CD4-positive, alpha-beta T cell treated with Interferon alpha-2 for 1 hour (primary cell): ENCODE measurements at places on chromosomes 7 and 10.

- peak; percentile 33 for DNase-seq
These were observed at the start of gene AEBP1 for GRCh38 chr7:44103923-44104859. Gene AEBP1 (plus strand): TSS chr7:44104345. CDS start chr7:44104666, 321 bp downstream.

DNA sequence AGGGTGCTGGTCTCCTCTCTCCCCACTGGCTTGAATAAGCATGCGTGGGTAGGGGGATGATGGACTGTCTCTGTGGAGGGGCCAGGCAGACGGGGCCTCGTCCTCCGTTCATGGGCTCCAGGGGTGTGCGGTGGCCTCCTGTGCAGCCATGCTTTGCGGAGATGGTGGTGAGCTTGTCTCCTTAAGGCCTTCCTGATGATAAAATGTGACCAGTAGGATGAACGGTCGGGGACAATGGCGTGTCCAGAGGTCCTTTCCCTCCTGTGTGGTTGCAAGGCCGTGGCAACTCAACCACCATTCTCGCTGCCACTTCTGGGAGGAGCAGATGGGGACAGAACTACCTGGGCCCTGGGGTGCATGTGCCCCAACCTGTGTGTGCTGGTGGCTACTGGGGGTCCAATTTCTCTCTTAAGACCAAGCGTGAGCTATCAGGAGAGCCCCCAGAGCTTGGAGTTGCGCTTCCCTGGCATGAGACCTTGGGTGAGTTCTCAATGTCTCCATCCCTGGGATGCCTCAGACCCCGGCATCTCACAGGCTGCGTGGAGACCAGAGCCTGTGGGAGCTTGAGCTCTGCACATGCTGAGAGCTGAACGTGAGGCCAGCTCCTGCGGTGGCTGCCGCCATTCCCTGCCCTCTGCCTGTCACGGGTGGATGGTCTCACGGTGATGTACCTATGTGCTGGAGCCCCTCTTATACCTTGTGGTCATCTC, 112.2 kb downstream of the INPP5A start:
- no peak for DNase-seq

DNA sequence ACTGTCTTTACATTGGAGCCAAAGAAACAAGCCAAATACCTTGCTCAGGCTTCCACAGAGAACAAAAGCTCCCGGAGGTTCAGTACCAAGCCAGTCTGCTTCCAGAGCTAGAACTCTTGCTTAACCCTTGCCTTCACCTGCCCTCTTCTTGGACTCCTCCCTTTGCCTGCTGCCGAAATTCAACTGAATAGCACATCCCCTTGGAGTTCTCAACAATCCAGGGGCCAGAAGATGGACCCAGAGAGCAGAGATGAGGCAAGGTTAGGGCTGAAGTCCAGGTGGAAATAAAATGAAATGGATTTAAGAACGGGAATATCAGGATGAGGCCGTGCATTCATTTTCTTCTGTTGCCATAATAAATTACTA, 876 bp upstream of the PIK3AP1 start:
- DNase-seq = no peak

DNA sequence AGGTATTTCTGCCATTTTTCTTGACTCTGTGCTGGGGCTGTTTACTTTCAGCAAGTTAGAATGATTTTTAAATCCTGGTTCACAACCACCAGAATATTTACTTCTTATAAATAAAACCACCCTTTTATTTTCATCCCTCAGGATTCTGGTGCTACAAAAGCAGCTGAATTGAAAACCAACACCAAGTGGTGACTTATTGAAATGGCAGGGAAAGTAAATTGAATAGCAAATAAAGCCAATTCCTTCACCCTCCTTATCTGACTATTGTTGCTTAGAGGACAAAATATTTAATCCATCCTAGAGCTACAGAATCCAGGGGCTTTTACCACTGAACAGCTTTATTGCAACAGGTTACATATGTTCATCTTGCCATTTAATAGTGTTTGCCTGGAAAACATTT, 828.6 kb upstream of the GHITM start:
- no peak for DNase-seq

DNA sequence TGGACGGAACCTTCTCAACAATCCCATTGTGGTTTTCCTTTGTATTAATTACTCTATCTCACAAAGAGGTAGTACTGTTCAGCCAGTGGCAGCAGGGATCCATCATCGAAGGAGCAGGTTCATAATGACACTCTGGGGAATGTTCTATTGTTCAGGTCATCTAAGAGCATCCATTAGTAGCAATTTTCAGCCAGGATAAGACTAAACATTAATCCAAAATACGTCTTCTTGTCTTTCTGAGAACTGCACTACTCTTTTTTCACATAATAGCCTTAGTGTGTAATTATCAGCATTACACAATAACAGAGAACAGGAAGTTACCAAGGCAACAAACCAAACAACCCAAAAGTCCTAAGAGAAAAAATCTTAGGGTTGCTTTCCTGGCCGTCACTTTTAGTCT, 259.5 kb upstream of the VWC2 start:
- DNase-seq = no peak

DNA sequence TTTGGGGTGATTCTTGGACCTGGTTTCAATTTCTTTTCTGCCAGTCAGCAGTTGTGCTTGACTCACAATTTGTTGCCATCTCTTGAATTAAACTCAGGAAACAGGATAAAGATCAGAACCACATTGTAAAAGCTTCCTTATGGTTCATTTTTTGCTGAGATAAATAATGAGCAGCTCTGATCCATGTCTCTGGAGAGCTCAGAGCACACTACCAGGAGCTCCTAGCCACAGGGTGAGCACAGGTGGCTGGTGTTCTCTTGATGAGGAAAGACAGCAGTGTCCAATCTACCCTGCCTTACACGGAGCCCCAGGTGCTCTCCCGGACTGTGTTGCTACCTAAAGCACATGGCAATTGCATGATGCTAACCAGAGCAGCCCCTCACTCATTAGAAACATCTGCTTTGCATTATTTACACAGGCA, 17.2 kb upstream of the FAM170B start:
- no peak for DNase-seq

- no peak for DNase-seq
These were observed 1.1 kb upstream of the AKR1B1 start for GRCh38 chr7:134459981-134460380.

- no peak for DNase-seq
These were observed 56.0 kb upstream of the GLI3 start for GRCh38 chr7:42292991-42293521.

- DNase-seq = peak; percentile 35
These were observed 11.0 kb downstream of the RASGEF1A start for GRCh38 chr10:43255634-43256431.

GRCh38 chr7:151272405-151272804, 23.9 kb upstream of the SMARCD3 start:
- DNase-seq = no peak

DNA sequence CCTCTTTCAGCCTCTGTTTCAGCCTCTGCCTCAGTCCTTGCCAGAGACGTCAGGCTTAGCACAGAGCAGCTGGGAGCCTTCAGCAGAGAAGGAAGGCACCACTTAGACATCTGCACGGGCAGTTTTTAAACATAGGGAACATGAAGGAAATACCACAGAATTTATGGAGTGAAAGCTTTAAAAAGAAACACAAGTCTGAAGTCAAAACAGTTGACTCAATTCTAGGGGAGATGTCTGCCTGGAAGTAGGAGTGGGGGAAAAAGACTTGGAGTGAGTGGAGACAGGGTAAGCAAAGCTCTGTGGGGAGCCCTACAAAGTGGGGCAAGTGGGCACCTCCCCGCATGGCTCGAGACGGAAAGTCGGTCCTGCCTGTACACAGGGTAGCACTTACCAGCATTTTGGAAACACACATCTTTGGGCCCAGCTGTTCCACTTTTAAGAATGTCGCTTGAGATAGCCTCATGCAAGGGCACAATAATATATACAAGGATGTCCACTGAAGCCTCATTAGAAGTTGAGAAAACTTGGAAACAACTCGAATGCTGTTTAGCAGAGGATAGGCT, 5.0 kb upstream of the TBXAS1 start:
- DNase-seq = no peak

GRCh38 chr10:15572531-15573045, 147.1 kb downstream of the ITGA8 start:
- no peak for DNase-seq

DNA sequence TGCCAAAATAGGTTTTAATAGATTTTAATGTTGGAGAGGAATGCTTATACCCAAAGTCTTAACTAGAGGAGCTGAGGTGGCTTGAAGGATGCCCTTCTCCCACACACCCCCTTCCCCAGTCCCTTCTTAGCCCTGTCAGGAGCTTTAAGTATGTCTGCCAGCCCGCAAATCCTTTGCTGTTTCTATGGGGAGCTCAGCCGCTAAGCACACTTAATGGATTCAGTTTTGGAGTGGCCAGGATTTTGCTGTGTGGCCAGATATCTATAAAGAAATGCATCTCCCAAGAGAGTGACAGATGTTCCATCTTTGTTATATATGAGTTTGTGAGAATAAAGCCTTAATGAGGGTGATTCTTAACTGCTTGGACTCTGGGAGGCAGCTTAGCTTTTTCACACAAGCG, 152.9 kb upstream of the ZNF32 start:
- no peak for DNase-seq

DNA sequence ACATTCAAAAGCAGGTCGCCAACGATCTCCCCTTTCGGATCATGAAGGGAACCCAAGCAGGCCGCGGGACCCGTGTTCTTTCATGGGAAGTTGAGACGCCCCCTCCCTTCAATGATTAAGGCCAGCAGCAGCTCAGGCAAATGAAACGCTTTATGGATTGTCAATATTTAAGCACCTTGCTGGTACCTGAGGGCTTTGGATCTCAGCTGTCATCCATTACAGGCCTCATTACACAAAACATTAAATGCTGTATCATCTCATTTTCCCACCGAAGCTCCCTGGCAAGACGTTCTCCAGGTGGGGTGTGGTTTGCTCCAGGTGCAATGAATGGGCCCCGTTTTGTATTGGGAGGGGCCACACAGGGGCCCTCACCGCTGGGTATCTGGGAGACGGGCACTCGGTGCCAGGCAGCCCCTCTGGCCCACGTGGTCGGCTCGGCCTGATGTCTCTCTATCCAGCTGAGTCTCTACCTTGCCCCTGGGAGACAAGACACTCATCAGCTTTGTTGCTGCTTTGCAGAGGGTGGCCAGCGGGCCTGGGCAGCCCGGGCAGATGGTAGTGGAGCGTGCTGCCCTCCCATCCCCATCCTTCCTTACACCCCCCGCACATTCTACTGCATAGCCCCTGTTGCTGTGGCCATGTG, 456.1 kb upstream of the FOXK1 start:
- no peak for DNase-seq

DNA sequence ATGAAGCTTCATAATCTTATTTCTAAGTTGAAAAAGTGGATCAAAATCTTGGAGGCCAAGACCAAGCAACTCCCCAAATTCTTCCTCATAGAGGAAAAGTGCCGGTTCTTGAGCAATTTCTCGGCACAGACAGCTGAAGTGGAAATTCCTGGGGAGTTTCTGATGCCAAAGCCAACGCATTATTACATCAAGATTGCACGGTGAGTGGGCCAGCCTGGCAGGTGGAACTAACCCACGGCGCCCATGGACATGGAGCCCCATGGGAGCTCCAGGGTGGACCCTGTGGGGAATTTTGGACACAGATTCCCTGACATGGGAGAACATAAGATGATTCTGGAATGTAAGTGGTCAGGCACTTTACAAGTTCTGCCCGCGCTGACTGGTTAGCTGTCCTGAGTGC, 125.9 kb downstream of the TRRAP start:
- DNase-seq = no peak

- no peak for DNase-seq
These were observed 109.4 kb downstream of the PRKAG2 start for GRCh38 chr7:151767557-151767956.

DNA sequence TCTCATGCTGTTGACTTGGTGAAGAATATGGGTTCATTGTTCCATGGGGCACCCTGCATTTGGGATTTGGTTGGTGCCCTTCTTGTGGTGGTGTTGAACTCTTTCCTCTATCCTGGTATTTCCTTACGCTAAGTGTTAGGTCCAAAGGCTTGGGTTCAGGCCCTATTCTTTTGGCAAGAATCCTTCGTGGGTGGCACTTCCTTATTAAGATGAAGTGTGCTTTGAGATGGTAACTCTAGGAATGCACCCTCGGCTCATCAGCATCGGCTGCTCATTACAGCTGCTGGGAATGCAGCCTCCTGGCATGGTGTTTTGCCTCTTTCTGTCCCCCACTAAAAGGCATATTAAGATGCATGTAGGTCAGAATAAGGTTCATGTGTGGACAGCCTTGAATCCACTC, 380.7 kb downstream of the RPS24 start:
- DNase-seq = no peak

DNA sequence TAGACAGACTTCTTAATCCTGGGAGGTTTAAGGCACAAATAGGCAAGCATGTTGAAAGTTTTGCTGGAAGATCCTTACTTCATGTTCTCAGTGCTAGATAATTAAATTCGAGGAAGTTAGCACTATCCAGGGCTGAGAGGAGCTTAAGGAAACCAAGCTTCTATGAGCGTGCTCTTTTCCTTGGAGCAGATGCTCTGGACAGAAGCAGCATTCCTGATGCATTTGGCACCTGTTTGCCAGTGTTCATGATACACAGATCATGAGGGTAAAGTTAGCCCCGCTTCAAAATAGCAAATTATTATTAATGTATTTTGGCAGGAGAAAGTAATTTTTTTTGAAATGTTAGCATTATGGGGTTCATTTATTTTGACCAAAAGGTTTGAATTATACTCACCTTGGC, 9.4 kb downstream of the HDAC9 start:
- no peak for DNase-seq

- peak; percentile 1 for DNase-seq
These were observed at the start of gene MAGI2 for GRCh38 chr7:79453558-79454360. Gene MAGI2 (minus strand): TSS chr7:79453667. CDS start chr7:79453320, 347 bp downstream.

- no peak for DNase-seq
These were observed 89.2 kb downstream of the CUL2 start for GRCh38 chr10:35000936-35001335.
